ENCODE measurements at places on chromosomes 7 and 10.

DNA sequence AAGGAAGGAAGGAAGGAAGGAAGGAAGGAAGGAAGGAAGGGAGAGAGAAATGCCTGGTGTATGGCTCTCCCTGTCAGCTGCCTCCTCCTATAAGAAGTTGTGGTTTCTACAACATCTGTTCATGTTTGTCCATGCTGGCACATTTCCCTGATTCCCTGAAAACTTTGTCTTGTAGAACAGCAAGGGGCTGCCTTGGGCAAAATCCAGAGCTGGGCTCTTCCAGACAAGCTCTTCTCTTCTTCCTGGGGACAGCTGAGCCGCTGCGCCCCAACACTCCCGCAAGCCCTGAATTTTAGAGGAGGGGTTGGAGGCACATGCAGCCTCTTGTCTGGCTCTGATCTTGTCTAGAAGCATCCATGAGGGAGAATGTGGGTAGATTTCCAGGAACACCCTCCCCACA, 282.0 kb upstream of the ADARB2 start:
- no peak for DNase-seq

- DNase-seq = peak; percentile 21
Measured at GRCh38 chr7:71925663-71926062, 486.5 kb downstream of the CALN1 start.

DNA sequence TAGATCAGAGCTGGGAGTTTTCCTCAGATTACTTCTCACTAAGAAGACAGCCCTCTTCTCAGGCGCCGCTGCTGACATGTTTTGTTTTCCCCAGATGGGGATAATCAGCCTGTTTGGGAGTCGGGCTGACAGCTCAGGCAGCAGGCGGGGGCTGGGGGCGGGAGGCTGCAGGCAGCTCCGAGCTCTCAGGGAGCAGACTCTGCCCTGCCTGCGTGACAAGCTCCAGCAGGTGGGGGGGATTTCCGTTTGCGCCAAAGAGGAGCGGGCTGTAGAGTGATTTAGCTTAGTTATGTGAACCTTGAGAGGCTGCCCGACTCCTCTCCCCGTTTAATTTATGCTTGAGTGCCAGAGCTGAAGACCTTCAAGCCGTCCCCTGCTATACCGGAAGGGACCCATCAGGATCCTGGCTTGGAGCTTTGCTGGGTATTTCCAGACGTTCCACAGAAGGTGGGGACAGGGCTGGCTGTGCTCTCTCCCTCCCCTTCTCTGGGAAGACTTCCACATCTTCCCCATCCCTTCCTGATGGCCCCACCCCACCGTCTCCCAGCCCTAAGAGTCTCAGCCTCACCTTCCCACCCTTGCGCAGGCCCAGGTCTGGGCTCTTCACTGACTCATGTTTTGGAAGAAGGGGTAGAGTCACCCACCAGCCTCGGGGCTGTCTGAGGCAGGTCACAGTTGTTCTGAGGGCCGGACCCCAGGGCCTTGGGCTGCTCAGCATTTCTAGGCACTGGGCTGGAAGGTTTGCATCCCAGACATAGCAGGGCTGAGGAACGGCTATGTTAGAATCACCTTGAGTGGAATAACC, 24.7 kb upstream of the ADCYAP1R1 start:
- DNase-seq = no peak

- no peak for DNase-seq
Measured at GRCh38 chr7:25596443-25596842, 368.2 kb upstream of the NPVF start.

DNA sequence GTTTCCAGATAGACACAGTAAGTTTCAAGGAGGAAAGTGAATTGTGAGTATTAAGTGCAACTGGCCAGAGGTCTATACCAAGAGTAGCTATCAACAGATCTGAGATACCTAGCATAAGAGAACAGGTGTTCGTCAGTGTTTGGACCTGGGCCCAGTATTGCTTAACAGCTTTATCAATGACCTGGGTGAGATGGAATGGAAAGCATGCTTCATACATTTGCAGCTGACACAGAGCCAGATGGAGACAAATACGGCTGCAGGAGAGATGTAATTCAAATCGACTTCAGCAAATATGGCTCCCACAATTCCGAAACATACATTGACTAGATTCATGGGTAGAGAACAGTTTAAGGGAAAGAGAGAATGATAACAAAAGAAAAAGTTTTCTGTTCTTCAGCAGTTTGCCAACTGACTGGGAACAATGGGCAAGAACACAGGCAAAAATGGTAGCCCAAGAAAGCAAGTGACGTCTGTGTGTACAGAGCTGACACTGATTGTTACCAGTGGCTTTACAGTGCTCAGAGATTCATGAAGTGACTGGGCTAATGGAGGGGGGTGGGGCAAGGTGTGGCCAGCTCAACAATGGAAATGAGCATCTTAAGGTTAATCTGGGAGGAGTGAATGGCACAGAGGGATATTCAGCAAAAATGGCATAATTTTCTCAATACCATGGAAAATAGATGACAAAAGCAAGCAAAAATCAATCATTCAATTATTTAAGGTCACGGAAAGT, 28.0 kb upstream of the COBL start:
- DNase-seq = no peak

- DNase-seq = peak; percentile 79
Measured at GRCh38 chr10:123582084-123582989, 83.8 kb upstream of the GPR26 start.

DNA sequence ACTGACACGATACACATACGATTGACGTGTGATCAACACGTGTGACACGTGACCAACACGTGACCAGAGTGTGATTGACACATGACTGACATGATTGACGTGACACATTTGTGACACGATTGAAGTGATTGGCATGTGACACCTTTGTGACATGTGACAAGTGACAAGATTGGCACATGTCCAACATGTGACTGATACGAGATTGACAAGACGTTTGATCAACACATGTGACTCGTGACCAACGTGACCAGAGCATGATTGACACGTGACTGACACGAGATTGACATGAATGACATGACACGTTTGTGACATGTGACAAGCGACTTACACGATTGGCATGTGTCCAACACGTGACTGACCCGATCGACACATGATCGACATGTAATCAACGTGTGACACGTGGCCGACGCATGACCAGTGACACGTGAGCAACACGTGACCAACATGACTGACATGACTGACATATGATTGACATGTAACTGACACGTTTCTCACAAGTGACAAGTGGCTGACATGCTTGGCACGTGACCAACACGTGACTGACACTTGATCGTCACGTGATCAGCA, 22.0 kb downstream of the CRPPA start:
- DNase-seq = no peak
